ENCODE measurements at places on chromosomes 6 and 20.
A peak's percentile ranks its signal among the peaks of the same experiment; 100 is the strongest.

GRCh38 chr20:2656471-2657117 lies 4.2 kb downstream of the NOP56 start:
- DNase-seq = no peak

- DNase-seq = no peak
Measured at GRCh38 chr6:121652223-121652622, 216.8 kb downstream of the GJA1 start.

- DNase-seq = peak; percentile 3
Measured at GRCh38 chr20:6590891-6591637, 176.4 kb upstream of the BMP2 start.

DNA sequence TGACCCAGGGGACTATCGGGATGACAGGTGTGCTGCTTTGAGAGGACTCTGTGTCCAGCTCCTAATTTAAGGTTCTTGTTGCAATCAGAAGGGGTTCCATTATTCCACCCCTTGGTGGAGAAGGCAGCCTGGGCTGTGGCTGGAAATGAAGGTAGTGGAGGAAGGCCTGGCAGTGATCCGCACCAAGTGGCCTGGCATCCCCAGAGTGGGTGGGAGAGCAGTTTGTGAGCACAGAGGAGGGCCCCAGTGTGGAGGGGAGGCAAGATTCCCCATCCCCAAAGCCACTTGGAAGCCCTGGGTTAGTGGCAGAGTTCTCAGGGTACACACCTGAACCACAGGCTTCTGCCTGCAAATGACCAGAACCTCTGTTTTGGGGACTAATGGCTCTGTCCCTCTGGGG lies 2.3 kb downstream of the TGM3 start:
- no peak for DNase-seq

GRCh38 chr6:130431346-130431852 lies 65.6 kb downstream of the TMEM200A start:
- DNase-seq = no peak

GRCh38 chr6:37088897-37089296 lies 81.1 kb upstream of the PIM1 start:
- no peak for DNase-seq

- peak; percentile 66 for DNase-seq
Measured at GRCh38 chr20:63686492-63687321, 9.7 kb upstream of the TNFRSF6B start.

DNA sequence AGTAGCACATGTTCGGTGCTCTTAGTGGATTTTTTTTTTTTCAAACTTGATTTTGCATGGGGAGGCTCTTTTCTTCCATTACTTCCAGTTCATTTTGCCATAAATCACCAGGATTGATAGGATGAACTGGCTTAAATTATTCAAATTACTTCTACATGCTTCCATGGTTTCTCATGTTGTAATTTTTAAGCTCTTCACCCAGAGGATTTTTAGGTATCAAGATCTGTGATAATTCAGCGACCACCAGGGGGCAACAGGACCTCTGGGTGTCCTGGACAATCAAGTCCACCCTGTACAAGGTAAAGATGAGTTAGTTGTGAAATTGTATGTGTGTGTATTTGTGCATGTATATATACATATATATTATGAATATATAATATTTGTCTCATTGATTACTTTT lies 4.2 kb upstream of the EPHA7 start:
- no peak for DNase-seq

DNA sequence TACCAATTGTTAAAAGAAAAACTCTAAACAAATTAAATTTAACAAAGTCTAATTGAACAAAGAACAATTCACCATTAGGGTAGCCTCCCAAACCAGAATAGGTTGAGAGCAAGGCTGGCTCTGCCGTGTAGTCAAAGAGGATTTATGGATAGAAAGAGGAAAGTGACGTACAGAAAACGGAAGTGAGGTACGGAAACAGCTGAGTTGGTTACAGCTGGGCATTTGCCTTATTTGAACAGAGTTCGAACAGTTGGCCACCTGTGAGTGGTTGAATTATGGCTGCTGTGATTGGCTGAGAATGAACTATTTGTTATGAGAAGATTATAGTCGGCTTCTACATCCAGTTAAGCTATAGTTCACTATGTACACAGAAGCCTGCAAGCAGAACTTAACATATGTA lies 18.5 kb upstream of the ISM1 start:
- DNase-seq = no peak

GRCh38 chr20:38842558-38842981 lies 37.1 kb downstream of the PPP1R16B start:
- DNase-seq = no peak

- no peak for DNase-seq
Measured at GRCh38 chr20:753136-753535, 15.2 kb downstream of the SLC52A3 start.

GRCh38 chr20:57811374-57812020 lies 101.7 kb upstream of the PMEPA1 start:
- no peak for DNase-seq

GRCh38 chr6:24931718-24932691 lies 3.8 kb downstream of the RIPOR2 start:
- no peak for DNase-seq

GRCh38 chr6:79330704-79331103 lies 96.2 kb upstream of the HMGN3 start:
- no peak for DNase-seq

- no peak for DNase-seq
Measured at GRCh38 chr6:3610206-3610605, 141.3 kb downstream of the PXDC1 start.

DNA sequence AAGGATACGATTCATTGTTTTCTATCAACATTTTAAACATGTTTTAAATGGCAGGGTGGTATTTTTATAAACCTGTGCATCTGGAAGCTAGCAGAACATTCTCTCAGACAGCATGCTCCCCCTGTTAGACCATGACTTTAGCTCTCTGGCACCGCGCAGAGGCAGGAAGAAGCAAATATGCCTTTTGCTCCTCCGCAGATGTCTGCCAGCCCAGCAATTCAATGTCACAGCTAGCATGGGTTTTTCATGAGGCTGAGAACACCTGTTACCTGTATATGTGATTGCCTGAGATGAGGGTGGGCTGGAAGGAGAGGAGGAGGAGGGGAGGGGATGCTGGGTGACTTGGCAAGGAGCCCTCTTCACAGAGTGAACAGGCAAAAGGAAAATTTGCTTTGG lies 6.7 kb downstream of the MTCH1 start:
- DNase-seq = peak; percentile 18

DNA sequence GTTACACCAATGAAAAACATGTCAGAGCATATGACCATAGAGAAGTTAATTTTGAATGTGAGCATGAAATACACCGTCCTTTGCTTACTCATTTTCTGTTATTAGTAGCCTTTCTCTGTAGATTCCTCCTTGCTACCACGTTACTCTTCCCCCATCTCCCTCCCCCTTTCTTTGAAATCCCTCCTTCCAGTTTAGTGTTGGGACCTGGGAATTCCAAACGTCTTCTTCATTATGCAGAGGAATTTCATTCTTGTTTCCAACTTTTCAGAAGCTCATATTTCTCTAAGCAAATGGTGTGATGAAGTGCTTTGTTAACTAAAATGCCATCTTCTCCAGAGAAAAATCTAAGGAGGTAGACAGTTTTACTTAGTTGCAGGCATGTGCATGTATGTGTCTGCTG lies 122.4 kb downstream of the MCHR2 start:
- no peak for DNase-seq

DNA sequence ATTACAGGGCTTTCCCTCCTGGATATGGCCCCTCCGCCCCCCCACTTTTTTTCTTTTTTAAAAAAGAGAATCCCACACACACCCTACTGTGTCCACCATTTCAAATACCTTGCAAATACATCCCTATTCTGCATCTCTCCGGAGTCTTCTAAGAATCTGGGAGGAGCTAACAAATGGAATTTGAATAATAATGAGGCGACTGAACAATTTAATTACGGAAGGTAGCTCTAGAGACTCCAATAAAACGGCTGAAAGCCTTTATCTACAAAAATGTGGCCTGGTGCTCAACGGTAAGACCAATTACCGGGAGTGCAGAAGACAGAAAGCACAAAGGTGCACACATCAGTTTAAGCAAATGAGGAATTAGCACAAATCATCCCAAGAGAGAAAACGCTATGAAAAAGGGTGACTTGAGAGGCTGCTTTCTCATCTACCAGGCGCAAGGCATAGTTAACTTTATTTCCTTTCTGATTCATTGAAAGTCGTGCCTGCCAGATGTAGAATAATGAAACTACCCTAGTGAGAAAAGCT lies 1.8 kb downstream of the RRAGD start:
- no peak for DNase-seq

- DNase-seq = no peak
Measured at GRCh38 chr20:40602381-40602780, 86.7 kb downstream of the MAFB start.

DNA sequence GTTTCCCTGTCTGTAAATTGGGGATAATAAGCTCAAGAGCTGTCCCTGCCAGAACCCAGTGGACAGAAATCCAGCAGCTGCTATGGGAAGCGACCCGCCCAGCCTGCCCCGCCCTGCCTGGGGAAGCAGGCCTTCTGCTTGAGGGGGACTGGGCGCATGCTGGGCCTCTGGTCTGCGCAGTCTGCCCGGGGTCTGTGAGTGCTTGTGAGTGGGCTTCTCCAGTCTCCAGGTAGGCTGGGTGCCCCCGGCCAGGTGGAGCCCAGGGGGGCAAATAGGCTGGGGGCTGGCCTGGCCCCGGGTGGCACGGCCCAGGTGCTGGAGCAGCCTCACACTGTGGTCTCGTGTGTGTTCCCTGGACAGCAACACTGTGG lies 648 bp upstream of the RBBP8NL start:
- no peak for DNase-seq

DNA sequence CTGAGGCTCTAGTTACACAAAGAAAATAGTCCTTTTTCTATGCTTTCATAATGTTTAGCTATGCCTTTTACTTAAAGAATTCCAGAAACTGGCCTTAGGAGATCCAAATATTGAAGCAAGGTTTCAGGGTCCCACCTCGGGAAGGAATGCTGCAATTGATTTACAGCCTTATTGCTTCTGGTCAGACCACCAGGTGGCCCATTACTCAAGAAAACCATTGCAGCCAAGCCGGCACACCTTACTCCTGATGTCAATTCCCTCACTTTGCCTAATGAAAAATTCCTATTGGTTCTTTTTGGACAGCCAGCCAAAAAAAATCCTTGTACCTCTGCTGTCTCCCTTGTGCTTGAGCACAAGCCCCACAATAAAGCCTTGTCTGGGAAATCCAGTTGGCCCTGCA lies 173.9 kb downstream of the LMBRD1 start:
- no peak for DNase-seq

DNA sequence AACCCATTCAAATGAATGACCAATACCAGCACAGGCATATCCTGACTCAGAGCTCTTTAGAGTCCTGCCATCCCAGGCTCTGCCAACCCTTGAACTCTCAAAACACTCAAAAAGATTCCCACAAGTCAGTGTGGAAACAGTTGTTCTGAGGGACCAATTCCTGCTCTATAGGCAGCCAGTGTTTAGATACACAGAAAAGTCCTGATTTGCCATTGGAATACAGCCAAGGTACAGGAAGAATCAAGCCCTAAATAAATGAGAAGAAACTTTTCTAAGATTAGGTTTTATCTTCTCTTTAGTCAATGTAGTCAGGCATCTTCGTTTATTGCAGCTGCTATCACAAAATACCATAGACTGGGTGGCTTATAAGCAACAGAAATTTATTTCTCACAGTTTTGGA lies 626.8 kb upstream of the ARID1B start:
- DNase-seq = no peak

GRCh38 chr6:40681622-40682021 lies 94.5 kb upstream of the LRFN2 start:
- DNase-seq = no peak

All from AG09309 (cell line).